ENCODE measurements at places on chromosomes 5 and 9.

DNA sequence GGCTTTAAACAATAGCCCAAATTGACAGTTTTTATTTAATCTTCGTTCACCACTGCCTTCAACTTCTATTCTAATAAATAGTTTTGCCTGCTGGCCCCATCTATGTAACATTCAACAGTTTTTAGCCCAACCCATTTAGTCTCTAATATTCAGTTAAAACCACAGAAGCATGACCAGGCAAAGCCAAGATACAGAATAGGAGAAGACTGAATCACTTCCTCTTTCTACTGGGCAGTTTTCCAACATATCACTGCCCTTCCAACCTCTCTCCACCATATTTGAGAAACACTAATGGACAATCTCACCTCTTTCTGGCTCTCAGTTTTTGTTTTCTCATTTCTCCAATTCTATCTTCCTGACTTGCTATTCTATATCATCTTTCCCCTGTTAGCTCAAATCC is 352.9 kb downstream of the DNAH5 start:
- no peak for DNase-seq

- no peak for DNase-seq
Observed at GRCh38 chr5:43376496-43377140, 35.6 kb downstream of the CCL28 start.

DNA sequence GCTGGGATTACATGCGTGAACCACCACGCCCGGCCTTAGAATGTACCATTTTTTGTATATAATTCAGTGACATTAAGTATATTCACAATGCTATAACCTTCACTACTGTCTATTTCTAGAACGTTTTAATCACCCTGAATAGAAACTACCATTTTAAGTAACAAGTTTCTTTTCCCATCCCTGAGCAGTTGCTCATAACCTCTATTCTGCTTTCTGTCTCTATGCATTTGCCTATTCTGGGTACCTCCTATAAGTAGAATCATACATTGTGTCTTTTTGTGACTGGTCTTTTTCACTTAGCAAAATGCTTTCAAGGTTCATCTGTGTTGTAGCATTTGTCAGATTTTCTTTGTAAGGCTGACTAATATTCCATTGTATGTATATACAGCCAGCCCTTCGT is 39.9 kb downstream of the DDX46 start:
- DNase-seq, result no peak

DNA sequence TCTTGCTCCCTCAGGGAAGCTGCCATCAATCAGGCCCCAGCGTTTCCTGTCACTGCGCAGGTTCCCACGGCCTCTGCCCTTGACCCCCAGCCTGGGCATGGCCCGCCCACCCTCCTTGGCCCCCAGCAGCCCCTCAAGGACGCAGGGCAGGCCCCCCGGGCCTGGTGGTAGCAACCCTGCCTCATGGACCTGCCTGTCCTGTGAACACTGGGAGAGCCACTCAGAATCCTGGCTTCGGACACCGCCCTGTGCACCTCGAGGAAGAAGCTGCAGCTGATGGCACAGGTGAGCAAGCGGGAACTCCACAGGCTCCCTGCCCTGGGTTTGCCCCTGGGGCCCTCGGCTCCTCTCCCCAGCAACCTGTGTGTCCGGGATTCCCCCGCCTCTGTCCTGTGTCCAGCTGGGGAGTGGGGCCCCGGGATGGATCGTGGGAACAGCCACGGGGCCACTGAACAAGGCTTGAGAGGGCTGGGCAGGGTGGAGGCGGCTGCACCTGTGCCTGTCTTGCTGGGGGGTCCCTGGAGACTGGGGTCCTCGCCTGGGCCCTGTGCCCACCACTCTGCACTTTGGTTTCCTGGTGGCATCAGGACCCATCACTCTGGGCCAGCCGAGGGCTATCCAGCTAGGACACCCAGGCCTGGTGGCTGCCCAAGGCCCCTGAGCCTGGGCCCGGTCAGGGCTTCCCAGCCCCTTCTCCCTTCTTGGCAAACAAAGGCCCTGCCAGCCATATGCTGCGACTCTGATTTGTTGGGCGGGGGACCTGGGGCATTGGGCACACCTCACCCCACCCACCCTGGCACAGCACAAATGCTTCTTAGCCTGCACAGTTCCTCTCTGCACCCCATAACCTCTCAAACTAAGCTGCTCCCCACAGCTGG is 33.5 kb upstream of the EGFL7 start:
- DNase-seq, result no peak

- DNase-seq, result no peak
Observed at GRCh38 chr9:137063311-137064026, 6.9 kb downstream of the SAPCD2 start.

DNA sequence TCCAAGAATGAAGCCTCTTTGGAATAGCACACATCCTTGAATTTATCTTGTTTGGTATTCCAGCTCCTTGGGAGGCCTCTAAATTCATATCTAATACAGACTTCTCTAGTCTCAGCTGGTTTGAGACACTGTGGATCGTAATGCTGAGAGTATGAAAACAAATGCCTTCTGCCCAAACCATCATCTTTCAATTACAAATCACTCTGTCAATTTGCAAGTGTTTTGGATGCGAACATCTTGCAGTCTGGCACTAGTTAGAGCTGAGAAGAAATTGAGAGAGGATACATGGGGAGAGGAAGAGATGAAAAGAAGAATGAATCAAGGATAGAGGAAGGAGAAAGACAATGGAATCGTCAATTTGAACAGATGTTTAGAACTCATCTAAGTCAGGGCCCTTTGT is 342.6 kb downstream of the ASTN2 start:
- DNase-seq, result no peak

DNA sequence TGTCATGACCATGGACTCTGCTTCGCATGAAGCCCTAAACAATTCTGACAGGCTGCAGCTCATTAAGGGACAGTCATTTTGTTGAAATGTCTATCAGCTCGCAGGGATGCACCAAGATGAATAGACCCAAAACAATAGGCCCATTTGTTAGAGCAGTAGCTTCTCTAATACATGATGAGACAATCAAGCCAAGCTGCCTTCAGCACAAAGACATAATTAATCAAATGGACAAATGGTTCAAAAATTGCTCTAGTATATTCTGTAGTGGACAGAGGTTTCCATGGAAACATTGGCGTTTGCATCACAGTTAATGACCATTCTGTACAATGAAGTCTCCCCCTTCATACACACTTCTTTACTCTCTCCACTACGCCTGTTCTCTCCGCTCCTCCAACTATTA is 274.6 kb downstream of the ANXA1 start:
- no peak for DNase-seq

DNA sequence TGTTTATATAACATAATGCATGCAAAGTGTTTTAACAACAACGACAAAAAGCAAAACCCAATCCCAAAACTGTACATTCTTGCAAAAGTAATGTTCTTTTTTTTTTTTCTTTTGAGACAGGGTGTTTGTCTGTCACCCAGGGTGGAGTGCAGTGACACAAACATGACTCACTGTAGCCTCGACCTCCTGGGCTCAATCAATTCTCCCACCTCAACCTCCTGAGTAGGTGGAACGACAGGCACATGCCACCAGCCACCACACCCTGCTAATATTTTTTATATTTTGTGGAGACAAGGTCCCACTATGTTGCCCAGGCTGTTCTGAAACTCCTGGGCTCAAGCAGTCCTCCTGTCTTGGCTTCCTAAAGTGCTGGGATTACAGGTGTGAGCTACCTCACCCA is 13.6 kb upstream of the HAVCR1 start:
- no peak for DNase-seq

GRCh38 chr9:77563174-77563573 is 84.9 kb downstream of the GNA14 start:
- DNase-seq, result no peak

DNA sequence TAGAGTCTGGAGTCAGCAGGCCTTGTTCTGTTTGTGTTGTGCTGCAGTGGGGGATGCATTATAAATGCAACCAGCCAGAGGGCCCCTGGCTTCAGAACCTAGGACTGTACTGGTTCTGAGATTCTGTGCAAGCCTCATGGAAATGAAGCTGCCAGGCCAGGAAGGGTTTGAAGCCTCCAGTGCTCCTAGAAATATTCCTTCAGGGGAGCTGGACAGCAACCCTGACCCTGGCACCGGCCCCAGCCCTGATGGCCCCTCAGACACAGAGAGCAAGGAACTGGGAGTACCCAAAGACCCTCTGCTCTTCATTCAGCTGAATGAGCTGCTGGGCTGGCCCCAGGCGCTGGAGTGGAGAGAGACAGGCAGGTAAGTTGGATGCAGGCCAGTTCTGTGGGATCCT is at the start of gene SLC4A9:
SLC4A9 (plus strand) TSS at position 94 of the 400 bp plus-strand sequence; CDS start at position 137, 43 bp downstream.
- no peak for DNase-seq

- no peak for DNase-seq
Observed at GRCh38 chr9:105973951-105974351, 279.6 kb downstream of the TMEM38B start.

DNA sequence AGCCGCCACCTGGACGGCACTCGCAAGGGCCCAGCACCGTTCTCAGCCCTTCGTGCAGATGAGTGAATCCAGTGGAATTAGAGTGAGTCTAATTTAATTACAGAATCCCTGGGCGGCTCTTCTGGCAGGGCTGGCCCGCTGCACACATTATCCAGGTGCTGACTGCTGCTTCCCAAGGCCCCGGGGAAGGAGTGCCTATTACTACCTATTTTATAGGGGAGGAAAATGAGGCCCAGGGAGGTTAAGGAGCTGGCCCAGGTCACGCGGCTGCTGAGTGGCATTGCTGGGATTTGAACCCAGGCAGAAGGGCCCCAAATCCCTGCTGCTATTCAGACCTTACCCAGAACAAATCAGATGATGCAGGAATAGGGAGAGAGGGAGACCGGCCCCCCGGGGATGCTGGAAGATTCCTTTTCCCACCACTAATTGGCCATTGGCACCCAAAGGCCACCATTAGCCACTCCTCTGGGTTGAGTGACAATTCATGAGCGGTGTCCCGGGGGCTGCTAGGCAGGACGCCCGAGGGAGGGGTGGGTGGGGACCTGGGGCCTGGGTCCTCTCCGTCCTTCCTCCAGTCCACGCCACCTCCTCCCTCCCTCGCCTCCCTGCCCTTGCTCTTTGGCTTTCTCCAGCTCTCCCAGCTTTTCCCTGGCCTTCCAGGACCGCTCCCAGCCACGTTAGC is 10.3 kb upstream of the QRFP start:
- no peak for DNase-seq

GRCh38 chr9:76591256-76591950 is 132.4 kb downstream of the GCNT1 start:
- DNase-seq, result no peak

DNA sequence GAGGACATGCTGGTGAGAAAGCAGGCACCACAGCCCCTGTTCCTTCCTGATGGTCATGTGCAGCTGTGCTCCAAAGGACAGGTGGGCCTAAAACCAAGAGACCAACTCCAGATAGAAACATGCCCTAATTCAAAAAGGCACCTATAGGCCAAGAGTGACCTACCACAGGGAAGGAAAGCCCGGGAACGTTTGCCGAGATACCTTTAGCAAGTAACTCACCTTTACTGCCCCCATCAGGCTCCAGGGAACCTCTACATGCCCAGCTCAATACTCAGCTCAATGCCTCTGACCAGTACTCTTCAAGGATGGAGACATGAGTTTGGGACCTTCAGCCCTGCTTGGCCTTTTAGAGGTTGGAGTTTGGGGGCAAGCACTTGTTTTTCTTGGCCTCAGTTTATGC is 172.8 kb upstream of the FSTL4 start:
- DNase-seq, result no peak

DNA sequence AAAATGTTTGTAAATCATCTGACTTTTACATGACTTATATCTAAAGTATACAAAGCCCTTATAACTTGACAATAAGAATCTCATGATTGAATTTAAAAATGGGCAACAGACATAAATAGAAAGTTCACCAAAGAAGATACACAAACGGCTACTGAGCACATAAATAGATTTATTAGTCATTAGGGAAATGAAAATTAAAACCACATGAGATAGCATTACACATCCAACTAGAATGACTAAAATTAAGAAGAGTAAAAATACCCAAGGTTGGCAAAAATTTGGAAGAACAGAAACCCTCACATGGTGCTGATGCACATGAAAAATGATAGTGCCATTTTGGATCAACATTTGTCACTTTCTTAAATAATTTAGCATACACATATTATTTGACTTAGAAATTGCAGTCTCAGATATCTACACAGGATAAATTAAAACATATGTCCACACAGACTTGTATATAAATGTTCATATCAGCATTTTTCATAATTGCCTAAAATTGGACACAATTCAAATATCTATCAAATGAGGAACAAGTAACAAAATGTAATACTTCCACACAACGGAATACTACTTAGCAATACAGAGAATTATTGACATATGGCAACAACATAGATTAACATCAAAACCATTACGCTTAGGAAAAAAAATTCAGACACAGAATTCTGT is 359.1 kb upstream of the DAB2 start:
- DNase-seq, result no peak

DNA sequence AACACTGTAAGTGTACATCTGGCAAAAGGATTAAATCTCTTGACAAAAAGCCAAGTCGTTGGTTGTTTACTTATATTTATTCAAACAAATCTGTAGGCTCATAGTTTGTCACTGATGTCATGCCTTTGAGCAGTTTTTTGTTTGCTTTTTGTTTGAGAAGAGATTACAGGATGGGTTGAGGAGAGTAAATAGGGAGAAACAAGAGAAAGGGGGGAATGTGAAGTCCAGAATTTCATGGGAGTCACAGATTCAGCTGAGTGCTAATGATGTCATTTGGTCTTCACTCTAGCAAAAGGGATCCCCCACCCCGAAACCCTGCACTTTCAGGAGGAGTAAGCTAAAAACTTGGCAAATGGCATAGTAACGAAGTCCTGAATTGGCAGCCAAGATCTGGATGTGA is 337.4 kb downstream of the GLIS3 start:
- no peak for DNase-seq

GRCh38 chr9:127446713-127447415 is 4.3 kb downstream of the RPL12 start:
- no peak for DNase-seq

GRCh38 chr5:140267559-140268018 is 35.3 kb downstream of the PFDN1 start:
- DNase-seq, result no peak

- DNase-seq, result no peak
Observed at GRCh38 chr5:20615888-20616563, 628.0 kb upstream of the CDH18 start.

DNA sequence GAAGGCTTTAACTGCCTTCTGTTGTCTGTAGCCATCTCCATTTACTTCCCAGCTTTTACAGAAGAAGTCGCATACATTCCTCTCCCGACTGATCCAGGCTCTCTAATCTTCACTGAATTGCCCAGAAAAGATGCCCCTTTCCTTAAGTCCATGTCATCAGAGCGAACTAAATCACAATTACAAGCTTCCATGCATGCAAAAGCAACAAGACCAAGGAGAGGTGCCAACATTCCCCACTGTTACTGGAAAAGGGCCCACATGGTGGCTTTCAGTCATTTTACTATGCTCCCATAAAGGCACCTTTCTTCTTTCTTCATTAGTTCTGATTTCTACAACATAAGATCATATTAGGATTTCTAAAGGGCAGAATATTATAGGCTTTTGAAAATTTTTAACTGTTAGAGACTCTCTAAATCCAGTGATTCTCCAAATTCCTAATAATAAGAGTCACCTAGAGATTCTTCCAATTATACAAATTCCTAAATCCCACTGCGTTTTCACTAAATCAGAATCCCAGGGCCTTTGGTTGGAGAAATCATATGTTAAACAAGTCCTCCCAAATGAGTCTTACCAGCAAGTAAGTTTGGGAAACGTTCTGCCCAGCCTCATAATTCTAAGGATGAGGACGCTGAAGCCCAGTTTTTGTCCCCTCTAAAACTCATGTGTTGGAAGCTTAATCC is 17.0 kb upstream of the ZFR start:
- DNase-seq, result no peak

Data from activated CD4-positive, alpha-beta T cell treated with anti-CD3 and anti-CD28 coated beads, Interleukin-2, amount 50 U/mL, for 4 hours (primary cell).